ENCODE measurements at places on chromosomes 7 and 10. TPM values are rescaled to one million over a fixed set of nuclear protein-coding genes. Genes with fewer than 3 reads are reported as not detected.

STEAP1 gene
- total RNA-seq, result 3.2 TPM

MUC3A gene
- 5.5 TPM for total RNA-seq

MYO3A gene
- 5.7 TPM for total RNA-seq

TFAM gene
- total RNA-seq, result 25.3 TPM

SH2D4B gene
- 0.12 TPM for total RNA-seq

C10orf105 gene
- 0.14 TPM for total RNA-seq

DNA sequence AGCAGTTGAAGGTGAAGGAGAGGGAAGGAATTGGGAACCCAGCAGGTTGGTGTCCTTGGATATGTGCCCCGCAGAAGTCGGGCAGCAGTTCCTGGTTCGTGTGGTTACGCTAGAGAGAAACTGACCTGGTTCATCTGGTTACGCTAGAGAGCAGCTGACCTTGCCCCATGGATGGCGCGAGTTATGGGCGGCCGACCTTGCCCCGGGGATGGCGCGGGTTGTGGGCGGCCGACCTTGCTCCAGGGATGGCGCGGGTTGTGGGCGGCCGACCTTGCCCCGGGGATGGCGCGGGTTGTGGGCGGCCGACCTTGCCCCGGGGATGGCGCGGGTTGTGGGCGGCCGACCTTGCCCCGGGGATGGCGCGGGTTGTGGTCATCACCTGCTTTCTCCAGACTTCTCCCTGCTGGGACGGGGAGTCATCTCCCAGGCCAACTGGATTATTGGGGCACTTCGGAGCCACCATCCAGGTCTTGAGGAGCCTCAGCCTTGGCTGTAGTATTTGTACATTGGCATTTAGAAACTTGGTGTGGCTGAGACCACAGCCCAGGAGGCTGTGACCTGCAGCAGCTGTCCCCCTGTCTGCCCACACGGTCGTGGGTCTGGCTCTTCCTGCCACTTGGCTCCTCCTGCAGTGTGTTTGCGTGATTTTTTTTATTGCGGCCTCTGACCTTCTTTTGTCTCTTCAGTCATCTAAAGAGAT, 6.1 kb downstream of the GET4 start:
- no peak for DNase-seq

- DNase-seq, result no peak
These were observed 6.0 kb downstream of the IL15RA start for GRCh38 chr10:5971315-5971832.

DNA sequence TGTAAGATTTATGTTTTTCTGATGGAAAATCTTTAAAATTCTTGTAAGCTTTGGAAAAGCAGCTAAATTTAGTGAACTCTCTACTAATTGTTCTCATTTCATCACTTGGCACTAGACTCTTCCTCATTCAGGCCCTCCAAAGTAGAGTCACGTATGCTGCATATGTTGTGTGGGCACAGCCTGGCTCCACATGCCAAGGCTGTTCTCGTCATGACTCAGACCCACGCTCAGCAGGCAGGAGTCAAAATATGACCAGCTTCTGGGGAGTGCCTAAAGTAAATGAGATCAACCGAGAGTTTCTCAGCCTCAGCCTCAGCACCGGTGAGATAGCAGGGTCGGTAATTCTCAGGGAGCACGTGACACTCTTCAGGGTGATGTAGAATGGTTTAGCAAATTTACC, 1672.9 kb downstream of the REEP3 start:
- DNase-seq, result no peak

GRCh38 chr7:88089561-88089960, 130.3 kb downstream of the SRI start:
- DNase-seq, result no peak

GRCh38 chr7:150962553-150963399, 15.3 kb downstream of the KCNH2 start:
- peak; percentile 77 for DNase-seq

Measured in lung (tissue), 17 donors.